AG20443 (cell line): ENCODE measurements at places on chromosomes 5 and 9.

DNA sequence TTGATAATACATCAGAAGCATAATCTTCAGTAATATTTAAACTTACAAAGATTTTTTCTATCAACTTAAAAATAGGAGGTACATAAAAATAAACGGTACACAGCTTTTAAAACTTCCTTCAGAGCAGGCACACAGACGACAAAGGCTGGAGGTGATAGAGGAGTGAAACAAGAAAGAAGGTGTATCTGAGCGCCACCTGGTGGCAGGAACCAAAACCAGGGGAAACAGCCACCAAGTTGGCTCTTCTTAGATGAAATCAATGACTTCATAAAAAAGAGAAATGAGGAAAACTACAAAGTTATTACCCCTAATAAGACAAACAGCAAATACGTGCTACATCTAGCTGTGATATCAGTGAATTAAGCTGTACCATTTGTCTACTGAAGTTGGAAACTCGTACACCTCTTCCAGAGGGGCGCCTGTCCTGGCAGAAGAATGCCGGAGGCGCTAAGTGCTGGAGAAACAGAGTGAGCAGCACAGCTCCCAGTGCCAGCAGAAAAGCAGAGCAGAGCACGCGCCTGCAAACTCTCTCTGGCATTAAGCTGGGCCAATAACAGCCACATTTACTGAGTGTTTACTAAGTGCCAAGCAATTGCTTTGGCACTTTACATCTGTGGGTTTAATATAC, 85.9 kb downstream of the SETX start:
- peak; percentile 77 for DNase-seq

GRCh38 chr9:29241320-29241719, 1668.0 kb upstream of the C9orf72 start:
- DNase-seq, result no peak

- DNase-seq, result no peak
These were observed 134.0 kb upstream of the FAM174A start for GRCh38 chr5:100401149-100401548.

GRCh38 chr9:91047993-91048607, 246.5 kb downstream of the SYK start:
- peak; percentile 72 for DNase-seq

DNA sequence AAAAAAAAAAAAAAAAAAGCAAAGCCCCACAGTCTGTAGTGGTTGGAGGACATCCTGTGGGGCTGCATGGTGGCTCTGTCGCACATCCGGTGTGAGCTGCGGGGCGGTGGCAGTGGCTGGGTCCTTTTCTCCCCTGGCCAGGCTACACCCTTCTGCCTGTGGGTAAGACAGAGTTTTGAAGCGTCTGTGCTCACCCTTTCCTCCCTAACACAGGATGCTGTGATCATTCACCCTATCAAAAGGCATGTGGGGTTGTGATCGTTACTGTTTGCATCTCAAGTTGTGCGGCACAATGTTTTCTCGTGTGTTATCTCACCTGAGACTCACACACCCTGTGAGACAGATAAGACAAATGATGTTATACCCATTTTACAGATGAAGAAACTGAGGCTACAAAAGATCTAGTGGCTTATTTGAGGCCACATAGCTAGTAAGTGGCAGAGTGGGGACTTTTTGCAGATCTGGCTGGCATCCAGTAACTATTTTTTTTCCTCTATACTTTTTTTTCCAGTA, 17.5 kb downstream of the IRF1 start:
- no peak for DNase-seq

- DNase-seq, result peak; percentile 43
These were observed 19.3 kb downstream of the RASEF start for GRCh38 chr9:83043597-83043996.
